ENCODE measurements at places on chromosomes 4 and X.

GRCh38 chrX:63658920-63659319 is 126.1 kb downstream of the ARHGEF9 start:
- DNase-seq: peak; percentile 34

DNA sequence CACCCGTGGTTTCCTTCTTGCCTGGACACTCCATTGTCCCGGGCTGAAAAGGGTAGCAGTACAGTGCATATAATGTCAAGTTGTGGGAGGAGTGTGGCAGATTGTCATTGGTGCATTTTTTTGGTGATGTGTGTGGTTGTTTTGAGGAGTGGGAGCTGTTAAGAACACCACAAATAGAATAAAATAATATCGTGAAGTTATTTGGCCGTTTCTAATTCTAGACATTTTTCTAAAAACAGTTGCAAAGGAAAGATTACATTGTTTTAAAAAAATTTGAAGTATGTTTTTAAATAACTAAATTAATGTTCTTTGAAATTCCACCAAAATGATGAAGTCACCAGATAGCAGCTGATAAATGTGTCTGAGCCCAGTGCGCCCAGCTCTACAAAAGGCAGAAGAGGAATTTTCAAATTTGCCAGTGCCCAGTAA is 1.3 kb downstream of the PKD2 start:
- peak; percentile 51 for DNase-seq

DNA sequence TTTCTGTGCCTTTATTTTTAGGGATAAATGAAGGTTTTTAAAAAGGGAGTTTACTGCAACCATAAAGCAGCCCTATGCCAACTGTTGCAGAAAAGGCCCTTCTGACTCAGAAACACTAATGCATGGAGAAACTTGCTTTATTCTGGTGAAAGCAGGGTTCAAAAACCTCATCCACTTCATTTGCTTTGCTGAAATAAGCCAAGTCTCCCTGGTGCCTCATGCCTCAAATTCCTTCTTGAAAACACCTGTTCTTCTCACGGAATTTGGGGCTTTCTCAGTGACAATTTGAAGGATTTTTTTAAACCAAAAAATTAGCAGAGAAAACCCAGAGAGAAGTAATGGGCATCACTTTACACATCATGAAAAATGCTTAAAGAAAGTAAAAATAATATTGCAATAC is 349.0 kb downstream of the PCDH7 start:
- peak; percentile 47 for DNase-seq

DNA sequence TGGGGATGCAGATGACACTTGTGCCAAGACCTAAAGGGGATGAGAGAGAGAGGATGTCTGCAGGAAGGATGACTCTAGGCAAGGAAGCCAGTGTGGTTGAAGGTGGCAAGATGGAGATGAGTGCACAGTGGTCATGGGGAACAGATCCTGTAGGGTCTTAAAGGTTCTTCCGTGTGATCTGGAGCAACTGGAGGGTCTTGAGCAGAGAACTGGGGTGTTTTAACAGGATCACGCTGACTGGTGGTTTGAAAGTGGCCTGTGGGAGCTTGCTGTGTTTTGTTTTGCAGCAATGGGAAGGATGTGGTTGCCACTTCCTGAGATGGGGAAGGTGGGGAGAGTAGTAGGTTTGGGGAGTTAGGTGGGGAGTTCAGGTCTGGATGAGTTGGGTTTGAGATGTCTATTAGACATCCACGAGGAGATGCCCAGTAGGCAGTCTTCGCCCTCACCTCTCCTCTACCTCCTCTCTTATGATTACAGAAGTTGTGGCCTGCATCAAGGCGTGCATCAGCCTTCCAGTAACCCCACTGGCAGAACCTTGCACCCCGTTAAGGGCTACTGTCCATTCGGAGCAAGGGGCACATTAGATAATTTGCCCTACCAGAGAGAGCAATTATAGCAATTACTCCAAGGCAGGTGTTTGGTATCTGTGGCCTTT is 1.4 kb upstream of the STBD1 start:
- no peak for DNase-seq
